Stimulated activated naive CD4-positive, alpha-beta T cell (primary cell): ENCODE measurements at places on chromosomes 4 and X.

GRCh38 chr4:124018383-124019317 lies 622.1 kb downstream of the SPRY1 start:
- no peak for DNase-seq

- no peak for DNase-seq
These were observed 9.1 kb downstream of the AKAP17A start for GRCh38 chrX:1600406-1601050.

- no peak for DNase-seq
These were observed 22.1 kb downstream of the NELFA start for GRCh38 chr4:1986578-1987210.

DNA sequence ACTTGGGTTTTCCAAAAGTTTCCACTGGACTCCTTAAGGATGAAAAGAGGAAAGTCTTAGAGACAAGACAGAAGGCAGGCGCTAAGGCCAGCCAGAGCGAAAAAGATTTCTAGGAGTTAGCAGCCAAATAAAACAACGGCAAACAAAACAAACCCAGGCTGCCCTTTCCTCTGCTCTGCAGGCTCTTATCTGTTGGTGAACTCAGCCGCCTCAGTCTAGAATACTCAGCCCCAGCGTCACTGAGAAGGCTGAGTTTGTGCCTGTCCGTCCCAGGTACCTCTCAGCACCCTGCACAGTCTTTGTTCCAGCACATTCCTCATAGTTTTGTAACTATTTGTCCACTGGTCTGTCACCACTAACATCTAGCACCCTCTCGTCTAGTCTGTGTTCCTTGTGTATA lies 75.6 kb upstream of the FAM9C start:
- DNase-seq: no peak

GRCh38 chr4:76687746-76688448 lies 210.0 kb downstream of the SOWAHB start:
- no peak for DNase-seq

DNA sequence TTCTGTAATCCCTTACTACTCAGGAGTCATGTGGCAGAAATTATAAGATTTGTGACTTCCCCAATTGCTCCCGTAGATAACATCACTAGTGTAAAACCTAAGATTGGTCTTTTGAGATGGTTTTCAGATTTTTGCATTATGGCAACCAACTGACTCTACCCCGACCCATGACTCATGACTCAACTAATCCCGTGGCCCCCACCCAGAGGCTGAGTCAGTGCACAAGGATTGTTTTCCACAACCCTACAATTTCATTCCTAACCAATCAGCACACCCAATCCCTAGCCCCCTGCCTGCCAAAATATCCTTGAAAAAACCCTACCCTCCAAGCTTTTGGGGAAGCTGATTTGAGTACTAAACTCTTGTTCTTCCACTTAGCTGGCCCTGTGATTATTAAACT lies 109.4 kb upstream of the FAM9C start:
- DNase-seq: no peak
